ENCODE measurements at places on chromosomes 13 and 19.

DNA sequence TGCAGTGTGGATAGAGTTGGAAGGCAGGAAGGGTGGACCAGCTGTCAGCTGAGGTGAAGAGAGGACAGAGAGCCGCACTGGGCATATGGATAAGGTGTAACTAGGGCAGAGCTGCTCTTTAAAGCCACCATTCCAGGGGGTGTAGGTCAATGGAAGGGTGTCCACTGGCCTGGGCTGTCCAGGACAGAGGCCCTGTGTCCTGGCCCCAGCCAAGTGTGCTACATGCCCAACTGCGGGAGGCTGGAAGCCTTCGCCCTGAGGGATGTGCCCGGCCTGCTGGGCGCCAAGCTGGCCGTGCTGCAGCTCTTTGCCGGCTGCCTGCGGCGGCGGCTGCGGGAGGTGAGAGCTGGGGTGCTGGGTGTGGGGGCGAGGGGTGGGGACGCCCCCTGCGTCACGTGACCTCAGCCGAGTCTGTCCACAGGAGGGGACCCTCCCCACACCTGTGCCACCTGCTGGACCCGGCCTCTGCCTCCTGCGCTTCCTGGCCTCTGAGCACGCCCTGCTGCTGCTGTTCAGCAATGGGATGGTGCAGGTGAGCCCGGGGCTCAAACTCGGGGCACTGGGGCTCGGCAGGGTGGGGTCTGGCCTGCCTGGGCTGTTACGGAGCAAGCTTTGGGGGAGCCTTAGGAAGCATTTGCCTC is 9.8 kb downstream of the PLK5 start:
- DNase-seq, result no peak

- DNase-seq, result no peak
Observed at GRCh38 chr19:13585512-13585911, 79.2 kb upstream of the CACNA1A start.

DNA sequence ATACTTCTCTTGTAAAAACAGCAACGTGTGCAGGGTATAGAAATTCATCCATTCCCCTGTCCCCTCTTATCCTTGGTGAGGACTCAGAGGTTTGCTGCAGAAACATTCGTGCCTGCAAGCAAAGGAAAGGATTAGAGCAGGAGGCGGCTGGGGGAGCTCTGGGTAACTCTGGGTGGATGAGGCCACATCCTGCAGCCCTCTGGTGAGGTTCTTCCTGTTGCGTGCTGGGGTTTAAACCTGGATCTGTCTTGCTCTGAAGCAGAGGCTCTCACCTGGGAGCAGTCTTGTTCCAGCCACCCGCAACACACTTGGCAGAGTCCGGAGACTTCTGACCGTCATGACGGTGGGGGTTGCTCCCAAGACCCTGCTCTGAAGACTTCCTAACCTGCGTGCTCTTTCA is 69.2 kb downstream of the ATP11A start:
- no peak for DNase-seq

- DNase-seq, result no peak
Observed at GRCh38 chr13:79913141-79913827, 427.6 kb downstream of the SPRY2 start.

GRCh38 chr19:38718747-38719543 is 25.3 kb downstream of the CAPN12 start:
- peak; percentile 48 for DNase-seq

DNA sequence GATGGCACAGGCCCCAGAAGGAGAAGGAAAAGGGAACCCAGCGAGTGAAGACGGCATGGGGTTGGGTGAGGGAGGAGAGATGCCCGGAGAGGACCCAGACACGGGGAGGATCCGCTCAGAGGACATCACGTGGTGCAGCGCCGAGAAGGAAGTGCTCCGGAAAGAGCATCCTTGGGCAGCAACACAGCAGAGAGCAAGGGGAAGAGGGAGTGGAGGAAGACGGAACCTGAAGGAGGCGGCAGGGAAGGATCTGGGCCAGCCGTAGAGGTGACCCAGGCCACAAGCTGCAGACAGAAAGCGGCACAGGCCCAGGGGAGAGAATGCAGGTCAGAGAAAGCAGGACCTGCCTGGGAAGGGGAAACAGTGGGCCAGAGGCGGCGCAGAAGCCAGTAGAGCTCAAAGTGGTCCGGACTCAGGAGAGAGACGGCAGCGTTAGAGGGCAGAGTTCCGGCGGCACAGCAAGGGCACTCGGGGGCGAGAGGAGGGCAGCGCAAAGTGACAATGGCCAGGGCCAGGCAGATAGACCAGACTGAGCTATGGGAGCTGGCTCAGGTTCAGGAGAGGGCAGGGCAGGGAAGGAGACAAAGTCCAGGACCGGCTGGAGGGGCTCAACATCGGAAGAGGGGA is 1.1 kb downstream of the PPP1R12C start:
- DNase-seq, result peak; percentile 71

GRCh38 chr19:44626048-44626624 is 12.8 kb downstream of the IGSF23 start:
- DNase-seq, result peak; percentile 95

GRCh38 chr19:20923077-20923871 is at the start of gene ZNF85:
Gene ZNF85 (plus strand): TSS chr19:20923251. CDS start chr19:20923401, 150 bp downstream.
- DNase-seq, result peak; percentile 91

- no peak for DNase-seq
Observed at GRCh38 chr19:15112385-15112784, 5.2 kb downstream of the SYDE1 start.

DNA sequence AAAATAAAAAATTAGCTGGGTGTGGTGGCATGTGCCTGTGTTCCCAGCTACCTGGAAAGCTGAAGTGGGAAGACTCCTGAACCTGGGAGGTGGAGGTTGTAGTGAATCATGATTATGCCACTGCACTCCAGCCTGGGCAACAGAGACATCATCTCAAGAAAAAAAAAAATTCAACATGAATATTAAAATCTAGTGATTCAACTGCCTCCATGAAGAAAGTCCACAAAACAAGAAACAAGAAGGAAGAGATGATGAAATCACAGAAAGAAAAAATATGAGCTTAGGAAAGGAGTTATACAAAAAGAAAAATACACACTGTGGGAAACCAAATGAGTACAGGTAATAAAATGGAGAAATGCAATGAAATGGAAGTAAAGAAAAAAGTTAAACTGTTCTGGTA is 99.6 kb upstream of the SIAH3 start:
- DNase-seq, result no peak

- no peak for DNase-seq
Observed at GRCh38 chr19:3589439-3589838, 4.2 kb downstream of the GIPC3 start.

GRCh38 chr13:48151363-48152161 is 56.7 kb upstream of the MED4 start:
- no peak for DNase-seq

- peak; percentile 89 for DNase-seq
Observed at GRCh38 chr19:4057931-4058692, 8.6 kb downstream of the ZBTB7A start.

DNA sequence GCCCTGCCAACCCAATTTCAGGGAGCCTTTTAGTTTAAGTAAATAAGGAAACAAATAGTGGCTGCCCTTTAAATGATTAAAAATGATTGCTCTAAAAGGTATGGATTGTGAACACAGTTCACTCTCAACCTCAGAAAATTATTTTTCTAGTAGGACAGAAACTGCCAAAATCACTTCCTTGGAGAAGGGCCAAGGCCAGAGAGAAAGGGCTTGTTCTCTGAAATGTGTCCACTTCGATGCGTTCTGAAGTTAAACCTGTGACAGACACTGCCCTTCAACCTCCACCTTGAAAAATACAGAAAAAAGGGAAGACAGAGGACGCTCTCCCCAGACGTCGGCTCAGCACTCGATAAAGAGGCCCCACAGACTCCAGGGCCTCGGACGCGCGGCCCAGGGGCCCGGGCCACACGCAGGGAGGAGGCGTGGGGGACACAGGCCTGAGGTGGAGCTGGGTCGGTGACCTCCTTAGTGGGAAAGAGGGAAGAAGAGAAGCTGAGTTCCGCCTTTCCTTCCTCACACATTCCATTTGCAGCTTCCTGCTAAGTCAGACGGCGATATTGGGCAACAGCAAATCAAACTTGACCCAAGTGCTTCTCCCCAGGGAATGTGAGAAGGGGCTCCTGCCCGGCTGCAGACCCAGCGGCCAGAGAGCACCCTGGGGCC is 63.6 kb downstream of the RASA3 start:
- DNase-seq, result peak; percentile 85

DNA sequence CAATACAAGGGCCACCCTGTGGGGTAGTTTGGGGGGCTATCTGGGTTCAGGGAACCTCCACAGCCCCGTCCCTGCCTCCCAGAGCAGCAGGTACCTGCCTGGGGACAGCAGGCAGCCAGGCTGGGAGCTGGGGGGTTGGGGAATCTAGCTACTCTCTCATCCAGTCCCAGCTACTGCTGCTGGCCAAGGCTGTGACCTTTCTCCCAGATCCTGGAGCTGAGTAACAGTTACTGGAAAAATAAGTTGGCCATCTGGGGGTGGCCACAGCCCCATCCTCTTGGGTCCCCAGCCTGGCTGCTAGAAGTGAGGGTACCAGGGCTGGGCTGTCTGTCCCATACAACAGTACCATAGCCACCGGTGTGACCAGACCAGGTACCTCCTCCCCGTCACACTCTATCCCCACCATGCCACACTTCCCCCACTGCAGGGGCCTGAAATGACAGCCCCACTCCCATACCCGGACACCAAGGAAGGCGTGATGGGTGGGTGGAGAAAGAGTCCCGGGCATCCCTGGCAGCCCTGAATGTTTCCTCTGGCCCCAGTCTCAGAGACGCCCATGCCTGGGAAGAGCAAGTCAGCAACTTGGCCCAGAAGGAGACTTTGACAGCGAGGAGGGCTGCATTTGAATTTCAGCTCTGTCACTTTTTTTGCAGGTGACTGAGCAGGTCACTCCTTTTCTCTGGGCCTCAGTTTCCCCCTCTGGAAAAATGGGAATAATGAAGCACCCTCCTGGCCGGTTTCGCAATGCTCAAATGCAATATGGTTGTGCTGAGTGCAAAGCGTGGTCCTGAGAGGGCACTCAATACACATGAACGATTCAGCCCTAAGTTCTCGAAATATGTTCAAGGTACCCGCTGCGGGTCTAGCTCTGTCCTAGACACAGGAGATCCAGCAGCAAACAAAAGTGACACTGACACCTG is 30.7 kb upstream of the NFIC start:
- peak; percentile 49 for DNase-seq

- no peak for DNase-seq
Observed at GRCh38 chr13:69595181-69595580, 512.4 kb upstream of the ATXN8OS start.

GRCh38 chr19:45874620-45874966 is 10.5 kb downstream of the FOXA3 start:
- no peak for DNase-seq

- DNase-seq, result no peak
Observed at GRCh38 chr13:53023246-53023645, 5.4 kb upstream of the OLFM4 start.

DNA sequence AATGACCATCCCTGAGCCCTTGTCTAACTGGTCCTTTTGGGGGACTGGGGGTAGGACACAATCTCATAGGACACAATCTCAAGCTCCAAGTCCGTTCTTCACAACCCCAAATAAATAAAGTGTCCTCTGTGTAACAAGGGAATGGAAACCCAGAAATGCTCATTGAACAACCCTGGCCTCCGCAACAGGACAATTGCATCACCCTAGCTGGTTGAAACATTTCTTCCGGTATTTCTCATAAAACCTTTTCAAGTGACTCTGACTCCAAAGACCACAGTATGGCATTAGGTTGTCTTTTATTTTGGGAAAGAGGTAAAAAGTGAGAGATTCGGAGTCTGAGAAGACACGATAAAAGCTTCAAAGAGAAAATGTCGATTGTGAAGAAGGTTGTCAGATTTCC is 186.6 kb downstream of the ZNF536 start:
- no peak for DNase-seq

DNA sequence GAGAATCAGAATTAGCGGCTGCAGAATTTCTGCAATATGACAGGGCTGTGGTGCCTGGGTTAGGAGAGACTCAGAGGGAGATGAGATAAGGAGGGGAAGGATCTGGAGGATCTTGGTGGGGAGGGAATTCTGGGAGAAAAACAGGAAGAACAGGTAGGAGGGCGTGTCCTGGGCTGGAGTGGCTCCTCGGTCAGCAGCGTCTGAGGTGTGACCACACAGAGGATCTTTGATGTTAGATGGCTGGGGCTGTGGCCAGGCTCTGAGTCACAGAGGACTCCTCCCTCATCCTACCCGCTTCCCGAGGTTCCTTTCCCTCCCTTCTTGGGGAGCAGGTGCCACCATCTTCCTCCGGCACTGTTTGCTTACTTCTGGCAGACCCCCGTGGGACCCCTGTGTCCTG is 6.4 kb upstream of the KLK6 start:
- DNase-seq, result no peak

DNA sequence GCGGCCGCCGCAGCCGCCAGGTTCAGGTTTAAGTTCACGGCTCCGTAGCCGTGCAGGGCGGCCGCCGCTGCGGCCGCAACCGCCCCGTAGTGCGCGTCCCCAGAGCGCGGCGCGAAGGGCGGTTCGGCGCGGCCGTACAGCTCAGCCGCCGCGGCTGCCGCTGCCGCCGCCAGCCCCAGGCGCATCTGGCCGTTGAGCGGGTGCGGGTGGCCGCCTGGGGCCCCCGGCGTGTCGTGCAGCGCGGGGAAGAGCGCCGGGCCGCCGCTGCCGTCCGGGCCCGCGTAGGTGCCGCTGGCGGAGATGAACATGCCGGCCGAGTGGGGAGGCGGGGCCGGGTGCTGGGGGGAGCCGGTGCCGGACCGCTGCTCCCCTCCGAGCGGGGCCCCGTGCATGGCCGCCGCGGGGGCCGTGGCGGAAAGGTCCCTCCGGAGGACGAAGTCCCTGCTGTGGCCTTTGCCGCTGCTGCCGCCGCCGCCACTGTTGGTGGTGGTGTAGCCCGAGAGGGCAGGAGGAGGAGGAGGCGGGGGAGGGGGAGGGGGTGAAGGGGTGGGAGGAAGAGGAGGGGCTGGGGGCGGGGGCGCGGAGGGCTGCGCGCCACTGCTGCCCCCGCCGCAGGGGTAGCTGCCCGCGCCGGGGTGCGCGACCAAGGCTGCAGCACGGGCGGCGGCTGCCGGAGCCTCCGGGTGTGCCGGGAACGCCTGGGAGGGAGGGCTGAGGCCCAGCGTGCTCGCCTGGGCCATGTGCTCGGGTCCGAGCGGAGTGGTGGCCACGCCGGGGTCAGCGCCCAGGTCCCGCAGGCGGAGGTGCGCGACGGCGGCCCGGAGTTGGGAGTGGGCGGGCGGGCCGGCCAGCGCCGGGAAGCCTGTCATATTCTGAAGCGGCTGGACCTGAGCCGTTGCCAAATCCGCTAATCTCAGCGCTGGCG is 654 bp downstream of the ZIC5 start:
- no peak for DNase-seq

- no peak for DNase-seq
Observed at GRCh38 chr19:50725911-50726230, 2.7 kb downstream of the CLEC11A start.

- no peak for DNase-seq
Observed at GRCh38 chr13:22218797-22219196, 547.9 kb downstream of the FGF9 start.
